ENCODE measurements at places on chromosomes 1 and 21. TPM values are rescaled to one million over a fixed set of nuclear protein-coding genes. Genes with fewer than 3 reads are reported as not detected.

The RBM11 gene
- total RNA-seq: 0.46 TPM

DNA sequence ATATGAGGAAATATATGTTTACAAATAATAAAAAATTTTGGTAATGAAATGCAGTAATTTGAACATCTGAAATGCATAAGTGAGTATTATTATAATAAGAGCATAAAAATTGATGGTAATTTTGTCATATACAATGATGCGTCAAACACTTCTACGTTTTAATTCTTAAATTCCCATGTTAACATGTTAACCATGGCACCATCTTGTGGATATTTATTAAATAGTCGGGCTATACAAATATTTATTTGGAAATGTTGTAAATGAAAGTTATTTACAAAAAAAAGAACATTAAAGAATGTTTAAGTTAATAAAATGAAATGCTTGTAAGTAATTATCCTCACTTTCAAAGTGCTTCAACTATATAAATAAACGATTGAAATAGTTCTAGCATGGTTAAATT lies 57.2 kb upstream of the C1orf185 start:
- DNase-seq: no peak

The GSTM1 gene
- not detected for total RNA-seq

DNA sequence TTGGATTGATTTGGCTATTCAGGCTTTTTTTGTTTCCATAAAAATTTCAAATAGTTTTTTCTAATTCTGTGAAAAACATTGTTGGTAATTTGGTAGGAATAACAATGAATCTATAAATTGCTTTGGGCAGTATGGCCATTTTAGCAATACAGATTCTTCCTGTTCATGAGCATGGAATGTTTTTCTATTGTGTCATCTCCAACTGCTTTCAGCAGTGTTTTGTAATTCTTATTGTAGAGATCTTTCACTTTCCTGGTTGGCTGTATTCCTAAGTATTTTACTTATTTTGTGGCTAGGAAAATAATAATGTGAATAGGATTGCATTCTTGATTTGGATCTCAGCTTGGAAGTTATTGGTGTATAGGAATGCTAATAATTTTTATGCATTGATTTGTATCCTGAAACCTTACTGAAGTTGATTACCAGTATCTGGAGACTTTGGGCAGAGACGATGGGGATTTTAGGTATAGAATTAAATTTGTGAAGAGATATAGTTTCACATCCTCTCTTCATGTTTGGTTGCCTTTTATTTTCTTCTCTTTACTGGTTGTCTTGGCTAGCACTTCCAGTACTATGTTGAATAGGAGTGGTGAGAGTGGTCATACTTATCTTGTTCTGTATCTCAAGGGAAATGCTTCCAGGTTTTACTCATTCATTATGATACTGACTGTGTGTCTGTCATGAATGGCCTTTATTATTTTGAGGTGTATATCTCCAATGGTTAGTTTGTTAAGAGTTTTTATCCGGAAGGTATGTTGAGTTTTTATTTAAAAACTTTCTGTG lies 57.3 kb downstream of the DRAM2 start:
- no peak for DNase-seq

- DNase-seq: no peak
Measured at GRCh38 chr1:165882168-165882837, 54.9 kb downstream of the UCK2 start.
